ENCODE measurements at places on chromosomes 2 and 18.

GRCh38 chr2:48414980-48415835 is 114.7 kb upstream of the STON1 start:
- no peak for DNase-seq

DNA sequence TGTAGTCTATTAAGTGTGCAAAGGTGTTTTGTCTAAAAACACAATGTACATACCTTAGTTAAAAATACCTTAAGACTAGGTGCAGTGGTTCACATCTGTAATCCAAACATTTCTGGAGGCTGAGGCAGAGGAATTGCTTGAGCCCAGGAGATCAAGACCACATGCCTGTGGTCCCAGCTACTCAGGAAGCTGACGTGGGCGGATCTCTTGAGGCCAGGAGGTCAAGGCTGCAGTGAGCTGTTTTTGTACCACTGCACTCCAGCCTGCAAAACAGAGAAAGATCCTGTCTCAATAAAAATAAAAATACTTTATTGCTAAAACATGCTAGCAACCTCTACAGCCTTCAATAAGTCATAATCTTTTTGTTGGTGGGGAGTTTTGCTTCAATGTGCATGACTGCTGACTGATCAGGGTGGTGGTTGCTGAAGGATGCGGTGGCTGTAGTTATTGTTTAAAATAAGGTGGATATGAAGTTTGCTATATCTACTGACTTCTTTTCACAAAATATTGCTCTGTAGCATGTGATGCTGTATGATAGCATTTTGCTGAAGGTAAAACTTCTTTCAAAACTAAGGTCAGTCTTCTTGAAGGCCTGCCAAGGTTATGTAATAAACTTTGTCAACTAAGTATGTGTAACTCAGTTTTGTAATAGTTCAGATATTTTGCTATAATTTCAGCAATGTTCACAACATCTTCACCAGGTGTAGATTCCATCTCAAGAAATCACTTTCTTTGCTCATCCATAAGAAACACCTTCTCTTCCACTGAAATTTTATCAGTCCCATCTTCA is 1238.0 kb upstream of the NRXN1 start:
- no peak for DNase-seq

DNA sequence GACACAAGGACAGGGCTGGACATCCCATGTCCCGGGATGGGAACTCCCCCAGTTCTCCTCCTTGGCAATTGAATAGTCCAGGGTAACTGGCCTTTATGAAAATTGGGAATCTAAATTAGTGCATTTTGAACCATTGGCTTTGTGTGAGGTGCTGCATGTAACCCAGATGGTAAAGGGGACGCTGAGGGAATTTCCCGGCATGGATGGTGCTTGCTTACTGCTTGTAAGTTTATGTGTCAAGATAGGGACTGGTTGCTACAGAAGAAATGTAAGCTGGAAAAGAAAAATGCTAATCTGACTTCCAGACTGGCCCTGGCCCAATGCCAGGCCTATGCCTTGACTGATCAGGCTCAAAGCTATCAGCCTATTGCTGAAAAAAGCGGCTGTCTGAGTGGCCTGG is 1096.7 kb upstream of the DDX18 start:
- no peak for DNase-seq

DNA sequence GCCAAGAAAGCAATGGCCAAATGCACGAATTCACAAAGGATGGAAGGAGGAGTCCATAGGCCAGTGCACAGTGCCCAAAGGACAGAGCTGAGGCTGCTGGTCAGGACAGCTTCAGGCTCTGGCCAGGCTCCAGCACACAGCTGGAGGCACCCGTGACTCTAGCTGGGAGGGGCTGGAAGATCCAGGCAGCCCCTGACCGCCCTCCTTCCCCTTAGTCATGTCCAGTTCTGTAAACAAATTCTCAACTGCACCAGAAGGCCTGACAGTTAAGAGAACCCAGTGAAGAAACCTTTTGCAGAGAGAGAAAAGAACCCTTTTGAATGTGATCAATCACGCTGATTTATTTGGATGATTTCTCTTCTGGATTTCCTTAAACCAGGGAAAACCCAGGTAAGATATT is 7.7 kb upstream of the YWHAQ start:
- no peak for DNase-seq

GRCh38 chr2:45668509-45668908 is 17.0 kb downstream of the PRKCE start:
- DNase-seq: no peak

Data from activated CD4-positive, alpha-beta T cell treated with anti-CD3 and anti-CD28 coated beads, Interleukin-2, amount 50 U/mL, for 16 hours (primary cell).